ENCODE measurements at places on chromosomes 13 and 19. TPM values are rescaled to one million over a fixed set of nuclear protein-coding genes. Genes with fewer than 3 reads are reported as not detected.

Gene OSCAR
- 0.19 TPM for total RNA-seq

Gene CEACAM4
- total RNA-seq = not detected

Gene GAS6
- 111 TPM for total RNA-seq

Gene ZGLP1
- total RNA-seq = 0.38 TPM

Gene POU2F2
- total RNA-seq = 1.5 TPM

Gene ZNF628
- 2.5 TPM for total RNA-seq

Gene TMEM205
- 101 TPM for total RNA-seq

Gene LMTK3
- 0.10 TPM for total RNA-seq
